ENCODE measurements at places on chromosomes 2 and 18.

DNA sequence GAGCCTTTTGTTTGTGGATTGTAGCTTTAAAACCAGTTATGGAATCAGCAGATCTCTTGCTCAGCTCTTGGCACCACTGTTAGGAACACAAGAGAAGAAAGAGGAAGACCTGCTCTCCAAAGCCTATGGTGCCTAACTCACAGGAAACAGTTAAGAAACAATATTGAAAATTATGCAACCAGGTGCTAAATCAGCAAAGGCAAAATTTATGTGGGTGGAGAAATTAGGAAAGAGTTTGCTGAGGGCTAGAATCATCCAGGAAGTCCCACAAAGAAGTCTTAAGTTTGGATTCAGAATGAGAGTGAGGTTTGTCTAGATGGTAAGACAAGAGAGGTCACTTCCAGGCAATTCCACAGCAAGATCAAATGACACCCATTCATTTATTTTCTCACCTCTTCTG lies 49.4 kb downstream of the AOX1 start:
- no peak for DNase-seq

GRCh38 chr2:85405201-85406059 lies 4.7 kb downstream of the CAPG start:
- no peak for DNase-seq

DNA sequence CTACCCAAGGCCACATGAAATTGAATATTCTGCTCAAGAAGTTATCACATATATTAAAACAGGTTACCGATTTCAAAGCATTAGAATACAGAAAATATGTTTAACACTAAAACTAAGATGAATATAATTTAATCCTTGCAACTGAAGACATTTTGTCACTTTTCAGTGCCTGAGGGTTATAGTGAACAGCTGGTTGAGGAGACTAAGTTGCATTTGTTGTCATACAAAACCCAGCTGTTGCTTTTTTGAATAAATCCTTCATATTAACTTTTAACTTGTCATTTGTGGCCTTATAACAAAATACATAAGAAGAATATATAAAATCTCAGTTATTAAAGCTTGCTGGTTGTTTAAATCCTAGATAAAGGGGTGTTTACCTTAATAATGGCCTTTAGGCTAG lies 37.5 kb downstream of the RBKS start:
- no peak for DNase-seq

DNA sequence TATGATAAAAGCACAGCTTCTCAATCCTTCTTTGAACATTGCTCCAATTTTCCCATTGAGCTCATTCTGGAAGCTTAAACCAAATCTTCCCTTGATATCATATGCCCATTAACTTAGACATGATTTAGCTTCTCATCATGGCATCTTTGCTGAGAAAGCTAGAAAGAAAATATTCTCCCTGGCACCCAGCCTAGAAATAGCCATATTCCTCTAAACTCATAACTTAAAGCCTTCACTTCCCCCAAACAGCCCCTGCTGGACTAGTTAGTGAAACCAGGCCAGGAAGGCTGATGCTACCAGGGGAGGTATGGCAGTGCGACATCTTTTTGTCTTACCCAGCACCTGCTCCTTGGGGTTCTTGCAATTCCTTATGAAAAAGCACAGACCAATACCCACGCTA lies 4.3 kb downstream of the AAK1 start:
- no peak for DNase-seq

DNA sequence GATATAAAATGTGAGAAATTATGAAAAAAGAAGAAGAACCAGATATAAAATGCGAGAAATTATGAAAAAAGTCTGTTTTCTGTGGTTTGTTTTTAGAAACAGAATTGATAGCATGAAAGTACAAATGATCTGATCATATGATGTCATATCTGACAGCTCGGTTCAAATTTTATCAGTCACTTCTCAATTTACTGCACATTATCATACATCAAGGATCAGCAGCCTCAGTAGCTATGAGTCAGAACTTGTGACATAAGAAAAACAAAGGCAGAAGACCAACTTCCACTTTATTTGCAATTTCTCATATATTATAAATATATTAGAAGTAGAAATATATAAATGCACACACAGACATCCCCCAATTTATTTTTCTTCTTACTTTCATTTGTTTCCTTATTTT lies 634.0 kb downstream of the LRP1B start:
- DNase-seq = no peak

GRCh38 chr18:35158728-35159450 lies 81.9 kb upstream of the ZNF397 start:
- DNase-seq = no peak

DNA sequence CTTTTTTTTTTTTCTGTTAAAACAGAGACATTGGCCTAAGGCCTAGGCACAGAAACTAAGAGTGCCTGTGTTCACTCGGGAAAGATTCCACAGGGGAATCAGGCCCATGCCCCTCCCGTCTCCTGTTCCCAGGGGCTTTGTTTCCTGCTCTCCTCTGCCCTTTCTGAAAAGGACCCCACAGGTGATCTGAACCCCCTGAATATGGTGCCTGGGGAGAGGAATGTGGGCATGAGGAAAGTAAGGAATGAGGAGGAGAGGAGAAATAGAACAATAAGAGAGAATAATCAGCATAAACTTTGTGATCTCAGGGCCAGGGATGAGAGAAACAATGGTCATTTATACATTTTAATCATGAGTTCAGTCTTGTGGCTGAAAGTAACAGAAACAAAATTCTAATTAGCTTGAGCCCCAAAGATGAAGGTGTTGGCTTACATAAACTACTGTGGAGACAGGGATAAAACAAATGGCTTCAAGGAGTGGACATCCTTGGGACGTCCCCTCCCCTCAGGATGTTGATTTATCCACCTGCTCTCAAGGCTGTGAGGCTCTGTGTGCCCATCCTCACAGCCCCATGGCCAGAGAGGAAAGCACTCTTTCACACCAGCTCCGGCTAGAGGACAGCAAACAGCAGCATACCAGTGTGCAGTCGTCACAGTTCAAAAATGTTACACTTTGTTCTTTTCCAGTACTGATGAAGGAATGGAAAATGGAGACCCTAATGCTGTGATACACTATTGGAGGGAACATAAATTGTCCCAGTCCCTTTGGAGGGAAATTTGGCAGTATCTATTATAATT lies 46.4 kb upstream of the MRPL33 start:
- no peak for DNase-seq

DNA sequence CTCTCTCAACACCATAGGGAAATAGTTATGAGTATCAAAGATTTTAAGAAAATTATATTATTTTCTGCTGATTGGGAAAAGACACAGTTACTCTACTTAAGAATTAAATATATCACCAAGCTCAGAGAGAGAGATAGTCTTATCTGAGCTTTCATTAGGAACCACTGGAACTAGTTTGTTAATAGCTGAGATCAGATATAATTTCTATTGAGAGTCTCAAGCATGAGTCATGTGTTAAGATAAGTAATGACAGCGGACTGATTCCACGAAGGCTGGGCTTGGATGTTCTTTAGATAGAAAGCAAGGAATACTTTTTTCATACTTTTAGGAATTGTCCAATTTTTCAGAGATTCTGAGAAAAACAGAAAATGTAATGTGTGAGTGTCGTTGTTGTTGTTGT lies 44.4 kb upstream of the RBM44 start:
- DNase-seq = no peak

- peak; percentile 43 for DNase-seq
Measured at GRCh38 chr2:229715895-229716507, 1.6 kb upstream of the DNER start.

- DNase-seq = no peak
Measured at GRCh38 chr18:50579061-50579774, 19.3 kb downstream of the MAPK4 start.

- DNase-seq = no peak
Measured at GRCh38 chr18:22034276-22034675, 135.1 kb upstream of the GATA6 start.

- DNase-seq = no peak
Measured at GRCh38 chr2:15158100-15158499, 403.0 kb downstream of the NBAS start.

GRCh38 chr2:148300544-148300943 lies 279.7 kb downstream of the MBD5 start:
- no peak for DNase-seq

DNA sequence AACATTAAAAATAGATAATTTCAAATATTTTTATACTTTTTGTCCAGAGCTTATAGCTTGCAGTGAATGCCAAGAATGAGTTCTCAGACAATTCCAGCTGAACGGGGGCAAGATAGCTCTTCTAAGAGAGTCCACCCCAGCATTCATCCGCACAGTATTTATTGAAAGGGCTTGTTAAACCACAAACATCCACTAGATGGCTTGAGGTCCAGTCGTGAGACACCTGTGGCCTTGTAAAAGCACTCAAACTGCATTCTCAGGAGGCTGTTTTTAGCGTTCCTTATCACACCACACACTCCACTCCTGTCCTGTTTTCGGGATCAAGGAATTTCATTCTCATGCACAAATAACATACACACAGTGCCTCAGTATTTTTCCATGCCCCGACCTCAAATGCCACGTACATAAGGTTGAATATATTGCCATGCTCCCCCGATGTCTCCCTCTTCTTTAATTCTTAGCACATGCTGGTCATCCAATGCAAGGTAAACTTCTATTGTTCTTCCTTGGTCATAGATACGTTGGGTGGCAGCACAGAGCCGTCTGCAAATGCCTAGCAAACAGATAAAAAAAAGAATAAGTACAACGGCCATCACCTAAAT lies 47.4 kb downstream of the DNAJC10 start:
- peak; percentile 30 for DNase-seq

DNA sequence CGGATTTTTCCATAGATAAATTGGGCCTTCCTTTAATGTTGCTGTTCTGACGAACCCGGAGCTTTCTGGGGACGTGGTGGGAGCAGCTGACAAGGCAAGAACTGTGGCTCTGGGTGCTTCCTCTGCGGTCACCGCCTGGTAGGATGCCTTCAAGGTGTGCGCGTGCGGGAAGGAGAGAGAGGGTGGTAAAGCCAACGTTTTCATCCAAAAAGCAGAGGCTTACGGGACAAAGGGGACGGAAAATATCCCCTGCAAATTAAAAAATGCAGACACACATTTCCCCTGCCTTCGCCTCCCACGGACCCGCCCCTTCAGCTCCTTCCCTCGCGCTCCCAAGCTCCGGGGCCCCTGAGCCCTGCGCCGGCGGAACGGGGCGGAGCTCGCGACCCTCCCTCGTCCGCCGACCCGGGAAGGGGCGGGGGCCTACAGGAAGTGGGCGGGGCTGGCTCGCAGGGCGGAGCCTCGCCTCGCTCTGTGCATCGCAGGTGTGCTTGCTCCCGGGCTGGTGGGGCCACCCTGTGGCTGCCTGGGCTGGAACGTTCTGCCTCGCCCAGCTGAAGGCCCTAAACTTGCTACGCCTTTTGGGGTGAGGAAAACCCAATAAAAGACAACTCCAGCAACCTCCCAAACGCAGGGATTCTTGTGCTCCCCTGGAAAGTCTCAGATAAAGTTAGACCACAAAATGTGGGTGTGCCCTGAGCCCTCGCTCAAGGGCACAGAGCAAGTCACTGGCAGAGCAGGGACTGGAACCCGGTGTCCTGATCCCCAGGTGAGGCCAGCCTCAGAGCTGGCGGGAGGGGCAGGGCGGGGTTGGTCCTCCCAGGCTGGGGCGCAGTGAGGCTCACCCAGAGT lies 25.4 kb upstream of the SLC66A3 start:
- peak; percentile 36 for DNase-seq

DNA sequence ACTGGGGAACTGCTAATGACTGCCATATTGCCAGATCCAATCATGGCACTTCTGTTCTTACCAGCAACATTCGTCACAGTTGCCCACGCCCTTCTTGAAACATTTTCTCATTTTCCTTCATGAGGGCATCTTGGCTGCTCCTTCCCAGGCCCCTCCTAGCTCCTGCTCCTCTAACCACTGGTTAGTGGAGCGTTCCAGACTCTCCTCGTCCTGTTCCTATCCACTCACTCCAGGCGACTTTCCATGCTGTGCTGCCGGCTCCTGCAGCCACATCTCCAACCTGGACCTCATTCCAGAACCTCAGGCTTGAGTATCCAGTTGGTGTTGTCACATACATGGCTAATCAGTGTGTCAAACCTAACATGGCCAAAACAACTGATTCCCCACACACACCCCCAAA lies 1.3 kb upstream of the ADI1 start:
- DNase-seq = no peak

DNA sequence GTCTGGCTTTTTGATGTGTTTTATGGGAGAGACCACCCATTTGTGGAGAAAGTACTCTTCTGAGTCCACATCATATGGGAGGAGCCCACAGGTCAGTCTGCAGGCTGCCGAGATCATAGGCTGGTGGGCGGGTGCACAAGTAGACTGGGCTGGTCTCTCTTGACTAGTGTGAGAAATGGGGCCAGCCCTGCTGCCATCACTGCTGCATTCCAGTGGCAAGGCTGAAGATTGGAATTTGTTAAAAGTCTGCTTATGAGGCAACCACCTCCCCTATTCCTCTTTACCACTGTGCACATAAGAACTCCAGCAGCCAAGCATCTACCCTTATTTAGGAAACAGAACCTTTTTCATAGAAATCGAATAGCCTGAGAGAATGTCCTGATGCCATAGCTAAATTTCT lies 200.7 kb downstream of the DIS3L2 start:
- DNase-seq = no peak
